ENCODE measurements at places on chromosomes 2 and 18.
A peak's percentile ranks its signal among the peaks of the same experiment; 100 is the strongest.

DNA sequence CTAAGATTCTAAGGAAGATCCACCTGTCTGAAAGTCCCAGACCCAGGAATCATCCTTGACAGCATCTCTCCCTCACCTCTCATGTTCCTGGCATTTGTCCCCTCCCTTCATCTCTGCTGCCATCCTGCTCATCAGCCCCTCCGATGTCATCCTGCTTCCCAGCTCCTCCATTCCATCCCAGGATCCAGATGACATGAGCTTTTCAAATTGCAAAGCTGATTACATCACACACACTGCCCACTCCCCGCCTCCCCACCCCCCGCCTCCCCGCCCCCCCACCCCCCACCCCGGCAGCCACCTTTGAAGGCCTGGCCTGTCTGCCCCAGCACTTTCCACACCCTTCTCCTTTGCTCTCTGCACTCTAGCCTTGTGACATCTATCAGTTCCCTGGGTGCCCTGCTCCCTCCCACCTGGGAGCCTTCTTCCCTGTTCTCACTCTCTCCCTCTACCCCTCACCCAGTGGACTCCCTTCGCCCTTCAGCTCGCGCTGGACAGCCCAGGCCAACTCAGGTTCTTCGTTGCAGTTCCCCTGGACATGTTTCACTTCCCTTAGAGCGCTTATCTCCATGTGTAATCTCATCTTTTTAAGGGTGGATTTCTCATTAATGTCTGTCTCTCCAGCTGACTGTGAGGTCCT lies 61.6 kb downstream of the DNMT3A start:
- no peak for DNase-seq

DNA sequence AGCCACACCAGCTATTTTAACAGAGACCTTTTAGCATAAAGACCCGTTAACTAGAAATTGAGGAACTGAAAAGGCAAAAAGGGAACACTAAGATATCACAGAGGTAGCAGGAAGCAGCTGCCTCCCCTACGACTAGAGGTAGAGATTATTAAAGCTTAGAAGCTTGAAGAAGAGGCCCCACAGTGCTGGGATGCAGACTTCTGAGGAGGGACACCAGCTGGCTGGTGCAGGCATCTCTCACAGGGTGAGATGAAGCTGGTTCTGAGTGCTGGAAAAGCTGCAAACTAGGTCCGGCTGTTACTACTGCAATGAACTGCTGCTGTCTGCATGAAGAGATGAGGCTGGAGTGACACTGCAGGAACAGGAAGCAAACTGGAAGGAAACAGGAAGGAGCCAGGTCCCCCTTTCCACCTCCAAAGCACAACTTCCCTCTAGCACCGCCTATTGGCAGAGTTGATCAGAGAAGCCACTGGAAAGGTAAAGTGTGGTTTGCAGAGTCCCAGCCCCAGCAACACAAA lies 61.2 kb upstream of the MRPS9 start:
- peak; percentile 41 for DNase-seq

DNA sequence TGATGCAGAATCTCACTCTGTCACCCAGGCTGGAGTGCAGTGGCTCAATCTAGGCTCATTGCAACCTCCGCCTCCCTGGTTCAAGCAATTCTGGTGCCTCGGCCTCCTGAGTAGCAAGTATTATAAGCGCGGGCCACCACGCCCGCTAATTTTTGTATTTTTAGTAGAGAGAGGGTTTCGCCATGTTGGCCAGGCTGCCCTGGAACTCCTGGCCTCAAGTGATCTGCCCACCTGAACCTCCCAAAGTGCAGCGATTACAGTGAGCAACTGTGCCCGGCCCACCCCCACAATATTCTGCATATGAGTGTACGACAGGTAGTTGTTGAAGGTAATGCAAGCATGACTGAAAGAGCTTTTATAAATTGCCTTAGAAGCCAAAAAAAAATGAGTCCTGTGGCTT lies 1.2 kb downstream of the WDR75 start:
- DNase-seq: no peak

DNA sequence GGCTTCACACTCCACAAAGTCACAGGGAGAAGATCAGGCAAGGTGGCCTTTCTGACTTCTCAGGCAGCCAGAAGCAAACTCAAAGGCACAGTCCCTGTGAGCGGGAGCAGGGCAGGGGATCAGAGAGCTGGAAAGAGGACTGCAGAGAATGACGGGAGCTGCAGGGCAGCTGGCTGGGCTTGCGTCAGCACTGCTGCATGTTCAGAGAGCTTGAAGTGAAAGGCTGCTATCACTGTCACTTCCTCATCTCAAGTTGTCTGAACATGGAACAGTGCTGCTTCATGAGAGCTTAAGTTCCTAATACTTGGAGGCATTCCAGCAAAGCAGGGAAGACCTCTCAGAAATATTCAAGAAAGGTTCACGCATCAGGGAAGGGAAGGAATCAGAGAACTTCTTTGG lies 20.4 kb downstream of the TGFBRAP1 start:
- DNase-seq: no peak

GRCh38 chr18:8045884-8046281 lies 478.8 kb downstream of the PTPRM start:
- no peak for DNase-seq

- no peak for DNase-seq
These were observed 505.8 kb downstream of the ZEB2 start for GRCh38 chr2:144014103-144014502.

- DNase-seq: no peak
These were observed 182.4 kb upstream of the MC4R start for GRCh38 chr18:60554967-60555366.

GRCh38 chr2:150182566-150183235 lies 304.8 kb downstream of the RND3 start:
- DNase-seq: no peak

GRCh38 chr18:9404565-9405060 lies 70.0 kb downstream of the TWSG1 start:
- DNase-seq: no peak

- DNase-seq: no peak
These were observed 27.7 kb downstream of the POLE4 start for GRCh38 chr2:74985978-74986609.

DNA sequence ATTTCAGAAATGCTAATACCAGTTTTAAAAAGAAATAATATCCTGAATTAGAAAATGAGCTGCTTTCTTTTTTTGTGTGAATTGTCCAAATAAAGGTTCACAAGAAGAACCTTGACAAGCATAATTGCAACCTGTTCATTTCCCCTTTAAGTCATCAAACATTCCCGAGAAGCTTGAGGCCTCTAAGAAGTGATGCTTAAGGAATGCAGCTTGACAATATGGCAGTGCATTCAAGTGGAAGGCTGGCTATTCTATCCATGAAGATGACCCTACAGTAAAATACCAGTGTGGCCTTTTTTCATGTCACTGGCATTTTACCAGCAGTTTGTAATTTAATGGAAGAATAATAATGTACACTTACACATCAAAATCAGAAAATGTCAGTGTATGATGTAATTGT lies 216.7 kb downstream of the CTNNA2 start:
- DNase-seq: no peak

Data from T-helper 2 cell (primary cell).